NCI-H1930 (cell line): ENCODE measurements at places on chromosomes 16 and 17.

DNA sequence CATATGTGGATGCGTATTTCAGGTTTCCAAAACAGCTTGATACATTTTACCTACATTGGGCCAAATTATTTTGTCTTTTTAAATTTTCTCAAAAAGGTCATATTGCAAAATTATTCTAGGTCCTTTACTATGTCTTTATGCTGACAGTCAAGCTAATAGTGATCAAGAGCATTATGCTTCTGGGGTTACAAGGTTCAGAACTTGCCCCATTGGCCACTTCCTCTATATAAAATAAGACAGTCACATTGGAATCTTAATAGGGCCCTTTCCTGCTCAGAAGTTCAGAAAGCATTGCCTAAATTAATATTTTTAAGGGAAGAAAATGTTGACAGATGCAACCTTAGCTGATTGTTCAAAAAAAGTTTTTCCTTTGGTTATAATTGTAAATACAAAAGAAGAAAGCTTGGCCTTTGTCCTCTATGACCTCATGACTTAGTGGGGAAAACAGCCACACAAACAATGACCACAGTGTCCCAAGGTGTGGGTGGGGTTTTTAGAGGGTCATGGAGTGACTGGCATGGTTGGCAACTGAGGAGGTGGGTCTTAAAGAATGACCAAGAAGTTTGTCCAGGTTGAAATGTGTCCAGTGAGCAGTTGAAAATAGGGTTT, 11.8 kb upstream of the RAB11FIP4 start:
- DNase-seq: no peak

GRCh38 chr17:43369986-43370385, 28.8 kb upstream of the ARL4D start:
- DNase-seq: no peak

- no peak for DNase-seq
Measured at GRCh38 chr17:43588121-43588520, 42.0 kb upstream of the ETV4 start.

- DNase-seq: no peak
Measured at GRCh38 chr17:64005734-64006167, 7.6 kb downstream of the PRR29 start.
